NCI-H748 treated with DMSO at 0.1 percent for 48 hours (cell line): ENCODE measurements at places on chromosomes 6 and 20.

GRCh38 chr6:490251-491037 lies 98.9 kb downstream of the IRF4 start:
- DNase-seq, result no peak

DNA sequence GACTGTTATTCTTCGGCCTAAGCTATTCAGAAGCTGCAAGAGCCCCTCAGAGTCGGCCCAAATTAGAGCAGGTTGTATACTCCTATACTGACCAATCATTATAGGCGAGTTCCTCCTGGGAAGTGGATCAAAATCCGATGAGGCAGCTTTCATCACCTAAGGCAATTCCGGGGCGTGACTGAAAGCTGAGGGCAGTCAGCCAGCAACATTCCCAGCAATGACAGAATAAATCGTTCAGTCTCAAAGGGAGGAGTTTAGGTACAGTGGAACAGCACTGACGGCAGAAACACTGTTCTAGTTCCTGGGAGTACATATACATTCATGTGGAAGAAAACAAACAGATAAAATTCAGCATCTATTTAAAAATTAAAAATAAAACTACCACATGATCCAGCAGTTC lies 10.8 kb downstream of the HLA-DQB2 start:
- no peak for DNase-seq

GRCh38 chr6:106918115-106918514 lies 56.4 kb downstream of the CD24 start:
- no peak for DNase-seq

- no peak for DNase-seq
These were observed 27.1 kb downstream of the BCAS1 start for GRCh38 chr20:54043076-54043967.

DNA sequence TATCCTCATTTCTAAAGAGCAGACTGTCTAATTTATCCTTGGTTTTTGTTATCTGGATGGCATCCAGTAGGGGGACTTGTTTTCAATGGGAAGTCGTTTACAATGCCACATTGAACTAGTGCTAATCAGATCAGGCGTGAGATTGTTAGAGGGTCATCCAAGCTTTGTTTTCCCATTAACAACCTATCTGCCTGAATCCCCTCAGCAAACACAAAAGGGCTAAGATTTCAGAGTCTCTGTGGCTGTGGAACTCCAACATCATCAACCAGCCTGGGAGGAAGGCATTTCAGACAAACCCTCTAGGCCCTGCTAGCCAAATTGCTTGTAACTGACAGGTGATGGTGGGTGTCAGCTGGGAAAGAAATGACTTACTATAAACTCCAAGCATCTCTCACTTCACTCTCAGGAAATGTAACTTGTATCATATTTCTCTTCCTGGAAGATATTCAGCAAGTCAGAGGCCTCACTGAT lies 47.7 kb downstream of the COL19A1 start:
- no peak for DNase-seq

GRCh38 chr20:19888269-19888671 lies 128.9 kb upstream of the NAA20 start:
- no peak for DNase-seq

DNA sequence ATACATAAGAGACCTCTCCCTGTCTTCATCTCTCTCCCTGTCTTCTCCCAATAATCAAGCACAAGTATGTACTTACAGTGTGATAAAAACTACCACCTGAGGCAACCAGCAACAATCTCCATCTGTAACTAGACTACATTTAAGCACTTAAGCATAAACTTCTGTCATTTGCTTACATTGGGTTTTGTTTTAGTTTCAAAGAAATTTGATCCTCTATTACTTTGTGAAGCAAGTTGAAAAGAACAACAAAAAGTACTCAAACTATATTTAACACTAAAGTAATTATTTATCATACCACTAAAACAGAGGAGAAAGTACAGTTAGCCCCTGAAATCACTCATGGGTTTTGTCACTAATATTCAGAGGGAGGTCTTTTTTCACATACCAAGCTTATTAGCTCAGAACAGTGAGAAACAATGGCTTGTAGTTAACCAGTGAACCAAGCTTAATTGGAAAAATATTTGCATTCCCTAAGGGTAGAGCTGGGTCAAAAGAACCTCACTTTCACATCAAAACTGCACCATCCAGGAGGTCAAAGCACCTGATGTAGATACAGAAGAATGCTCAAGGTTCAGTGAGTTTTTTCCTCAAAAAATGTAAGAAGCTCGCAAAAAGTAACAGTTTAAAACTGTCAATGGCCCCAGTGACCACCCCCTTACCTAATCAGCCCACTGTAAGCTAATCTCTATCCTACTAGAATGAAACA lies 34.1 kb downstream of the DCDC2 start:
- no peak for DNase-seq

DNA sequence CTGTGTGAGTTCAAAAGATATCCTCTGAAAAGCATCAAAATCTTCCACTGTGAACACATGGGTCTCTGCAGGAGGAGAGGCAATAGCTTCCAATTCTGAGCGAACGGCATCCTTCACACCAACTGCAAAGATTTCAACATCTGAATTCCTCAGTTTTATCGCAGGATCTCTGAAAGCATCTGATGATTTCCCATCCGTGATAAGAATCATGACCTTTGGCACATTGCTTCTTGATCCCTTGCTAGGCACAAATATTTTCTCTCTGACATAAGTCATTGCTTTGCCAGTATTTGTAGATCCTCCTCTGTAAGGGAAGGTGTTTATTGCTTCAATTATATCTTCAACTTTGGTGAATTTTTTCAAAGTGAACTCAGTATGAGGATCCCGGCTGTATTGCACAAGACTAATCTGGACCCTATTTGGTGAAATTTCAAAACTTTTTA lies 22.7 kb downstream of the COL12A1 start:
- DNase-seq, result no peak

DNA sequence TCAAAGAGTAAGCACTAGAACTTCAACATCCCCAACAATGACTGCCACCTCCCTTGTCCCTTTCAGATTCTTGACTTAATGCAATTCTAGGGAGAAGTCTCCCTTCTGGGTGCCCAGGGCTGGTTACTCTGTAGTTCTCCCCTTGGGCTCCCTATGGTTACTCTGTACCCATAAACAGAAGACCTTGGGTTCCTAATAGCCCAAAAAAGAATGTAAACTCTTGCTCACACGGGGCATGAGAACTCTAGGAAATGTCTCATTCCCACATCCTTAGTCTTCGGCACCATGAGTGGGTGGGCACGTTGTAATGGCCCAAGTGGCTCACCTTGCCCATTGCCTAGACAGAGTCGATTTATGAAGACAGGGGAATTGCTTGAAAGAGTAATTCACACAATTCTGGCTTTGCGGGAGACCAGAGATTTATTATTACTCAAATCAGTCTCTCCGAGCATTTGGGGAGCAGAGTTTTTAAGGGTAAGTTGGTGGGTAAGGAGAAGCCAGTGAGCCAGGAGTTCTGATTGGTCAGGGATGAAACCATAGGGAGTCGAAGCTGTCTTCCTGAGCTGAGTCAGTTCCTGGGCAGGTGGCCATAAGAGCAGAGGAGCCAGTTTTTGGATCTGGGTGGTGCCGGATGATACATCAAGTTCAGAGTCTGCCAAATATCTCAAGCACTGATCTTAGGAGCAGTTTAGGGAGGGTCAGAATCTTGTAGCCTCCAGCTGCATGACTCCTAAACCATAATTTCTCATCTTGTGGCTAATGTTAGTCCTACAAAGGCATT lies 61.2 kb upstream of the SIRPG start:
- DNase-seq, result no peak

DNA sequence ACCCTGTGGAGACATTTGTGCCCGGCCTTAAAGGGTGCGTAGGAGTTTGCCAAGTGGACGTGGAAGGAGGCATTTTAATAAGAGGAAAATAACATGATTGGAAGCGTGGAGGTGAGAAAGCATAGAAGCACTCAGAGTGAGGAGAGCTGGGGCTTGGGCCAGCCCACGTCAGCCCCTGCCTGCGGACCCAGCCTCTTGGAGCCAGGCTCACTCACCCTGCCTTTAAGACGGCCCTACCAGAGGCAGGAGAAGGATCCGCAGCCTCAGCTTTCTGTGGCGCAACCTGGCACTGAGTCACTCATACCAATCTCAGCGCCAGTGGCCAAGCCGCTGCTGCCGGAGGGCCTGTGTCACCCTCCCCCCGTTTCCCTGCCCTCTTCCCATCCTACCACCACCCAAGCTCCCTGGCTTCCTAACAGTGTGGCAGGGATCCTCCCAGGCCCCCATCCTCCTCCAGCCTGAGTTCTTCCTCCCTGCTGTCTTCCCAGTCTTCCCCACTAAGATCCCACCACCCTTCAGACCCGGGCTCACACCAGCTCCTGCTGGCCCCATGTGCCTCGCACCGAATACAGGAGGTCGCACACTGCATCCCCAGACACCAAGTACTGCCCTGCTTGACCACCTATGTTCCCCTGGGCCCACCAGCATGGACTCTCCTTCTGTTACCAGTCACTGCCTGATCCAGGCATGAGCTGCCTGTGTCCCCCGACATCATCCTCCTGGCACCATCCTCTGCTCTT lies 285.2 kb downstream of the UST start:
- no peak for DNase-seq

GRCh38 chr6:110395221-110395620 lies 20.2 kb downstream of the DDO start:
- DNase-seq, result no peak

GRCh38 chr20:53708129-53708968 lies 114.7 kb upstream of the ZNF217 start:
- no peak for DNase-seq

DNA sequence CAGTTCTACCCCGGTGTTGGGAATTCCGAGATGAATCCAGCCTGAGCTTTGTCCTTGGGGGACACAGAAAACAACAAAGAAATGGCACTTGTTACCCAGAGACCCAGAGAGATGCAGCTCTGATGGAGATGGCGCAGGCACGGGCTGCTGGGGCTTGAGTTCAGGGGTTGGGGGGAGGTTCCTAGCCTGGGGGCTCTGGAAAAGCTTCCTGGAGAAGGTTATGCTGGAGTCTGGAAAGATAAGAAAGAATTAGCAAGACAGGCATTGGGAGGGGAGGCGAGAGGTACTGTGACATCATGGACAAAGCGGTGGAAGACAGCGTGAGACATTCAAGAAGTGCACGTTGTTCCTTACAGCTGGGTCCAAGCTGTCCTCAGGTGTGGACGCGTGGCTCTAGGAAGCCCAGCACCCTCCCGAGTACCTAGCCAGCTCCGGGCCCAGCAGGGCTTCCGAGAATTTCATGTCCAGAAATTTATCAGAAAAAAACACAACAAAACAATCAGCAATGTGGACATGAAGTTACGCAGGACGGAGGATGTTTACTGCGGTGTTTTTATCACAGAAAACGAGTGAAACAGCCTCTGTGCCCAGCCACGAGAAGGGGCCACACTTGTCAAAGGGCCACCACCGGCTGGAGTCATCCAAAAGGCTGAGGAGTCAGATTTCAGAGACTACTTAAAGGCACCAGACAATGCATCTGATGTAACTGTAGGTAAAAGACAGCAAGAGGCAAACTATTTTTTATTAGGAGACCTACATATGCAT lies 39.5 kb downstream of the C20orf203 start:
- DNase-seq, result no peak

- DNase-seq, result no peak
These were observed 609.0 kb downstream of the QKI start for GRCh38 chr6:164023535-164023934.

GRCh38 chr6:141552463-141552862 lies 580.3 kb upstream of the GJE1 start:
- DNase-seq, result peak; percentile 98

DNA sequence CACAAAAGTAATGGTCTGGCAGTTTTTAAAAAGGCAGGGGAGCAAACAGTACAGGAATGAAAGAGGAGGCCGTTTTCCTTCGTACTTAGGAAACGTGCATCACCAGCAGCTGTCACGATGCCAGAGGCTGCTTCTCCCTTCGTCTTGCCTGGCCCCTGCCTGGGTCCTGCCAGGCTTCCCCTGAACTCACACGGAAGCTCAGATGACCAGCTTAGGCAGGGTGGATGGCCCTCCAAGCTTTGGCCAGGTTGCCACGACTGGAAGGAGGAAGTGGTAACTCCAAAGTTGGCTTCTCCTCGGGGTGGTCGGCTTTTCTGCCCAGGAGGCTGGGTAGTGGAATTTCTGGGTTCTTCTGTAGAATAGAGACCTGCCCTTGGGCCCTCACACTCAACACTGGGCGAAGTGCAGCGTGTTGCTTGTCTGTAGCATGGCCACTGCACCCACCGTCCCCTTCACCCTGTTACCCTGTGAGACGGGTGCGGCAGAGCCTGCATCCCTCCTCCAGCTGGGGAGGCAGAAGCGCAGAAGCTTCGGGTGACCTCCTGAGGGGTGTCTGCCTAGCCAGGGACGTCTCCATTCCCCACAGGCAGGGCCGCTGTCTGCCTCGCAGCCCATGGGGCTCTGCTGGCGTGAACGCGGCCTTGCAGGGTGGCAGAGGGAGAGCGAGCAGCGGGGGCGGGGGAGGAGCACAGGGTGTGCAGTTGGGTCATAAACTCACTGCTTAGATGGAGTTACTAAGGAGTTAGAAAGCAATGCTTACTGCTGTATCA lies 18.4 kb upstream of the RBM38 start:
- DNase-seq, result no peak

GRCh38 chr20:24752612-24753011 lies 196.5 kb upstream of the CST7 start:
- DNase-seq, result no peak

- DNase-seq, result no peak
These were observed 208.7 kb upstream of the PRND start for GRCh38 chr20:4512891-4513550.

DNA sequence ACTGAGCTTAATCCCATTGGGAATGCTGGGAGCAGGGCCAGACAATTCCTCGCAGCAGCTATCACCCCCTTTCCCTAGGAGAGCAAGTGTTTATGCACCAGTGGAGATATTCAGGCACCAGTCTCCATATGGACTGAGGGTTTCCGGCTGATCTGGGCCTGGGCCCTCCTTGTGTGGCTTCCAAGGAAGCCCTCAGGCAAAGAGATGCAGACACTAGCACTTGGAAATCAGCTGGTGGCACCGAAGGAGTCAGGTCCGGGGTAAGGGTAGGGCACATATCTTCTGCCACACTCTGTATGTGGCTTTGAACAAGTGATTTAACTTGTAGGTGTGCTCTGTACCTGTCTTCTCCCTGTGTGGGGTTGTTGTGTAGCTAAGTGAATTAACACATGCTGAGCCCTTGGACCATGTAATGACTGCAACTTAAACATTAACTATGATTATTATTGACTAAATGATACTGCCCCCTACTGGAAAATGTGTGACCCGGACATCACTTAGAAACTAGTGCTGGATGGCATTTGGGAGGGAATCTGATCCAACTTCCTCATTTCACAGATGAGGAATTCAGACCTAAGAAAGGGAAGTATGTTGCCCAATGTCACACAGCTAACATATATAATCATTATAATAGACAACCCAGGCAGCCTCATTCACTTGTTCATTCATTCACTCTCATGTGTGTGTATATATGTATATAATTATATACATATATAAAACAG lies 19.3 kb upstream of the WFDC2 start:
- DNase-seq, result peak; percentile 15

GRCh38 chr6:122109075-122109474 lies 290.4 kb upstream of the HSF2 start:
- no peak for DNase-seq
